Daoy (cell line): ENCODE measurements at places on chromosomes 13 and 19. TPM values are rescaled to one million over a fixed set of nuclear protein-coding genes. Genes with fewer than 3 reads are reported as not detected.

The OR7A5 gene
- total RNA-seq: not detected in 2 replicates

The FCGBP gene
- total RNA-seq: 0.92 and 1.5 TPM in 2 replicates

- DNase-seq: no peak
Observed at GRCh38 chr13:80923907-80924306, 583.0 kb upstream of the SPRY2 start.

DNA sequence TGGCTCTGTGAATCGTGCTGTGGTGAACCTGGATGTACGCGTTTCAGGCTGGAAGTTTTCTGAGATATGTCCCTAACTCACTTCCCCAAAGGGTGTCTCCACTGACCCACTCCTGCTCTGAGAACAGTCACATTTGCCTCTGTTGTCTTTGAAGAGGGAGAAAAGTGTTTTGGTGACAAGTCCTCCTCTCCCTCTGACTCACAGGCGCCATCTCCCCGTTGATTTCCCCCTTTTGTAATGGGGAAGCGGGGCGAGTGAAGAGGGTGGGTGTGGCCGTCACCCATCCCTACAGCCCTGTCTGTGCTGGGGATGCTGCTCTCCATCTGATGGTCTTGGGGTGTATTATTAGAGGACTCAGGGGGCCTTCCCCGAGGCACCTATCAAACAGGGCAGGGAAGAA is 9.6 kb downstream of the APC2 start:
- DNase-seq: no peak

The FOXA3 gene
- total RNA-seq: 2.1 and 2.6 TPM in 2 replicates
